ENCODE measurements at places on chromosomes 5 and 9. TPM values are rescaled to one million over a fixed set of nuclear protein-coding genes. Genes with fewer than 3 reads are reported as not detected.

The CDC20B gene
- not detected for total RNA-seq

The GHR gene
- total RNA-seq: 127 TPM

The RAD23B gene
- 70.3 TPM for total RNA-seq

The PCDHB16 gene
- 4.0 TPM for total RNA-seq

The TGFBI gene
- total RNA-seq: 338 TPM

The FOXD4L6 gene
- total RNA-seq: not detected

The FKBP15 gene
- 20.5 TPM for total RNA-seq

The MLANA gene
- total RNA-seq: not detected

The SNCAIP gene
- total RNA-seq: 16.5 TPM

The GLDC gene
- 1.7 TPM for total RNA-seq

The SHROOM1 gene
- total RNA-seq: 8.1 TPM

The KLF4 gene
- 264 TPM for total RNA-seq

GRCh38 chr5:153714798-153715197, 224.3 kb downstream of the GRIA1 start:
- no peak for DNase-seq

- DNase-seq: no peak
These were observed 730.4 kb upstream of the MEF2C start for GRCh38 chr5:89613222-89613956.

GRCh38 chr5:82562696-82563240, 284.6 kb upstream of the RPS23 start:
- DNase-seq: no peak

DNA sequence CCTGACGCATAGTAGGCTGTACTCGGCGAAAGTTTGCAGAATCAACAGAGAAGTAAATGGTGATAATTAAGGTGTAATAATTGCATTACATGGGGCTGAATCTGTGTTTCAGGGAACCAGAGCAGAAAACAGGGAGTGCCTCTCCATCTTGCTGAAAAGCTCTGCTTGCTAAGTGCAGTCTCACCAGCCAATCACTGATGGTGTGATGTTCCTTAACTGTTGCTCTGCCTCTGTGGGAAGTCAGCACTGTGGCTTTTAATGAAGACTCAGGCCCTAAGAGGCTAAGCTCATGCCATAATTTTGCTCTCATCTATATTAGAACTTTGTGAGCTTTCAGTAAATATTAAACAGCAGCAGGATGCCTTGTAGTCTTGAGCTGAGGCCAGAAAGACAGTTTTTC, 4.5 kb downstream of the PHF24 start:
- no peak for DNase-seq

GRCh38 chr5:106601620-106602019, 1069.1 kb downstream of the EFNA5 start:
- DNase-seq: no peak

- no peak for DNase-seq
These were observed 15.7 kb downstream of the TMEM8B start for GRCh38 chr9:35844628-35845270.

- no peak for DNase-seq
These were observed 24.1 kb upstream of the CDH9 start for GRCh38 chr5:27062451-27062850.

GRCh38 chr9:3756071-3756470, 230.3 kb upstream of the RFX3 start:
- DNase-seq: no peak

GRCh38 chr5:151730381-151730780, 28.1 kb downstream of the ATOX1 start:
- no peak for DNase-seq

DNA sequence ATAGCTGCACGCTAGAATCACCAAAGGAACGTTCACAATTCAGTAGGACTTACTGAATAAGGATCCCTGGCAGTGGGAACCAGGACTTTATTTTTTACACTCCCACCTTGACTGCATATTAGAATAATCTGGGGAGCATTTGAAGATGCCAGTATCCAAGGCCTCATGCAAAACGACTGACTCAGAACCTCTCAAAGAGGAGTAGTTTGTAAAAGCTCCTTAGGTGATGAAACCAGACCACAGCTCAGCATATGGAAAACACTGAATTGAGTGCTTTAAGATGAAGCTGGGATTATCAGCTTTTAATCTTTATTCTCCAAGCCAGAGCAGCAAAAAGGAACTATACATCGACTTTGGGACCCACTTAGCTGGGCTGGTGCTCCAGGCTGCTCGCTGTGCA, 288.3 kb downstream of the MLLT3 start:
- no peak for DNase-seq

DNA sequence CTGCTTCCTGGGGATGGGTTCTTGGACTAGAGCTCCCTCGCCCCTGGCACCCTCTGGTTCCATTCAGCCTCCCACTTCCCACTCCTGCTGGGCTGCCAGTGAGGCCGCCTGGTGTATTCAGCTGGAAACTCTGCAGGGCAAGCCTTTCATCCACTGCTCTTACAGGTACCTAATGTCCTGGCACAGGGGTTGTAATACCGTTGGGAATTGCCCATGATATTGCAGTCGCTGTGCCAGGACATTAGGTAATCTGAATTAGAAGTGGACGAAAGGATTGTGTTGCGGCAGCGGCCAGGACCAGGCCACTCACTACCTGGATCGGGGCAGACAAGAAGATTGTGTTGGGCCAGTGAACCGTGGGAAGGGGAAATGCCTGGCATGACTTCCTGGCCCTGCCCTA, 13.1 kb downstream of the TMOD1 start:
- no peak for DNase-seq

DNA sequence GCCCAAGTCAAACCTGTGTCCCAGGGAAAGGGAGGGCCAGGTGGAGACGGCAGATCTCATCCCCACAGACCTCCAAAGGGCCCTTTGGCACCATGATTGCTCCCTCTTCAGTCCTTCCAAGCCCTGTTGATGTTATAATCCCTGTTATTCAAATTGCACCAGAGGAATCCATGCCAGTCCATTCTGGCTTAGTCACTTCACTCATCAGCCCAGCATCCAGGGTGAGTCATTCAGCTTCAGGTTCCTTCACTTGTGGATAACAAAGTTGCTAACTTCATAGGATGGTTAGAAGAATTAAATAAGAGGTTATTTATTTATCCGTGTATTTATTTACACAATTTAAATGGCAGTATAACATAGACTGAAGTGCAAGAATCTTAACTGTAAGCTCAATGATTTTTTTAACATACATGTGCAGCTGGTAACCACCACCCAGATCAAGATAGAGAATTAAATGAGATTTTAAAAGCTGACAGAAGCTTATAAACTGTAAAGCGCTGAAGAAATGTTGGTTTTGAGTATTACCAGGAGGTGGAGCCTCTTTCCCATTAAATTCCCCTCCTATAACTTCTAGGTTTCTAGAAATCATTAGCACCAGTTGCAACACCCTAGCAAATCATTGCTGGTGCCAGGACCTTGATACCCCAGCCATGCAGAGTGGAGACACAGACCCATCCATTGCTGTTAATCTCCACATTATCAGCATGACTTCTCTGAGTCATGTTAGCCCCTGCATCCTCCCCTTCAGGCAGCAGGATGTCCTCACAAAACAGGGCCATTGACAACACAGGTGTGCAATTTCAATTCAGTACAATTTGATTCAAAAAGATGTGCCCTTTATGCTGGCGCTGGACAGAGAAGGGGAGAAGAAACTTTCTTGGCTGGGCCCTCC, 77.4 kb downstream of the SEC61B start:
- no peak for DNase-seq

DNA sequence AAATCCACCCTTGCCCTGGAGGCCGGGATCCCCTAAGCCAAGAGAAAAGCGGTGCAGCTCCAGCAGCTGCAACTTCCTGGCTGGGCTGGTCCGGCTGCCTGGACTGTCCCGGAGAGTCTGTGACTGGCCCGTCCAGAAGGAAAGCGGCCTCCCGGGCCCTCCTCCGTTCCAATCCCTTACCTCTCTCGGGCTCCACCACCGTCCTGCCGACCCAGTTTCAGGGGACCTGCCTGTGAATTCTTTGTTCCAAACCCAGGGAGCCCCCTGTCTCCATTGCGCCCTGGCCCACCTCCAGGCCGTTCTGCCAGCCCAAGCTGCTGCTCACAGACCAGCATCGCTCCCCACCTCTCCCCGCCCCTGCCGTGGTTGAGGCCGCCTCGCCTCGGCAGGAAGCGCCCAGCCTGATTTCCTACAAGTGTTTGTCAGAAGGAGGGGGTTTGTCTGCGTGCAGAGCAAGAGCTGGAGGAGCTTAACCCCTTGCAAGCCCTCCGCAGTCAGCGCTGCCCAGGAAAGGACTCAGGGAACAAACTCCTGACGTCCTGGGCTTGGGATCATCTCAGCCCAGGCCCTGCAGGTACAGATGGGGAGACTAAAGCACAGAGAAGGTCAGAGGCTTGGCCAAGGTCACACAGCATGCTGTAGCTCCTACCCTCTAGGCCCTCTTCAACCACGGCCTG, at the start of gene AKNA:
AKNA (minus strand) TSS at position 303 of the 677 bp plus-strand sequence. CDS start 6,649 bp downstream, outside the sequence.
- DNase-seq: no peak

GRCh38 chr5:175706499-175706898, 48.6 kb downstream of the HRH2 start:
- DNase-seq: no peak

DNA sequence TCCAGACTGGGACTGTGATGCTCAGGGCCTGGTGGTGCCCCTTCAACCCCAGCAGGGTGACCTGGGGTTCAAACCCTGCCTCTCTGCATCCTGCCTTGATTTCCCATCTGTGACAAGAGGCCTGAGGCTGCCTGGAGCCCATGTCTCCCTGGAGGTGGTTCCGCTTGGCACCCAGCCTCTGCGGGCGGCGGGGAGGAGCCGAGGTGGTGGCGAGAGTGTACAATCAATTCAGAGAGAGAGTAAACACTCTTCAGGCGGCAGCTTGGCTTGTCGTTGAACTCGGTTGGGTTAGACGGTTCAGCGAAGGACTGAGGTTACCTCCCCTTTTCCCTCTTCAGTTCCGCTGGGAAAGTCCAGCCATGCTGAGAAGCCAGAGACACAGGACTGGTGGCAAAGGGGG, 39.3 kb downstream of the NTNG2 start:
- DNase-seq: no peak

DNA sequence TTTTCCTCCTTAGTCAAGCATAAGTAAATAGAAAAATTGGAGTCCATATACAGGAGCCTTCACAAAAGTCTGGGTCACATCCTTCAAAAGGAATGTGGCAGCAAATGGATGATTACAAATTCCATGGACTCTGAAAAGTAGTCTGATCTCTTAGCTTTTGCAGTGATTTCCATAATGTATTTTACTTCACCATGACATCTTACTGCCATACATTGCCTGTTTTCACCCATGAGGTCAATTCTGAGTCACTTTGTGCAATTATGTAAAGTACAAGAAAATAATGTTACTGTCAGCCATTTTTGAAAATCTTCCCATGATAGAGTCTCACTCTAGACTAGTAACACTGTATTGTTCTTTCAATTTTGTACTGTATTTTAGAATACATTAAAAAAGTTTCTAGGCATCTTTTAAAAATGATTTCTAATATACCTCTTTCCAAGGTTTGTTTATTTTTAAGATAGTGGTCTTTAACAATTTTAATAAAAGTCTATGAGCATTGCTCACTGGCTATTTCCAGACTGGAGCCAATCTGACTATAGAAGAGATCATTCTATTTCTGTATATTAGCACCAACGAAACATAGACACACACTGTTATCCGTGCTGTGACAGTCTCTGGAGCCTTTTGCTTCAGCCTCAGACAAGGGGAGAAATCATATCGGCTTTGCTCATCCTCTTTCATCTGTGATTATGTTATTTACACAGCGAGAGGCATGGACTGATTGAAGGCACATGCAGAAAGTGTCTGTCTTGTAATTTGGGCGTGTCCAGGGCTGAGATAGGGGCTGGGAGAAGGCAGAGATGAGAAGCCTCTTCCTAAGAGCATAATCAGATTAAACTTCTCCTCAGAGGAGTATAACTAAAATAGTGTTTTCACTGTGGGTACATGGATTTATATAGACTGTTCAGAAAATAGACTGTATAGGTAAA, 22.9 kb upstream of the ACTBL2 start:
- DNase-seq: no peak

DNA sequence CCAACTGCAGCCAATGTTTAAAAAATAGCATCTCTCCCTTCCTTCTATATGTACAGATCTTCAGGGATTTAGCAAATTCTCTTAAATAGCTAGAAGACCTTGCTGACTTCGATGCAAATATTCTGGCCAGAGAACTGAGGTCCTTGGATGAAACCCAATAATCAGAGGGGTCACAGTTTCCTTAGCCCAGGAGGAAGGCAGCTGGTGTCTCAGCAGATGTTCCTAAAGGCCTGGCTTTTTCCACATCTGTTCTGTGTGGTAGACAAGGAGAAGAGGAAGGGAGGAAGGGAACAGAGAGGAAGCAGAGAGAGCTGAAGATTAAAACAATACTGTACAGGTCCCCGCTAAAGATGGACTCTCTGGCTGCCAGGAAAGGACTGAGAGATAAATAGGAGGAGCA, 33.1 kb downstream of the BOD1 start:
- DNase-seq: no peak

DNA sequence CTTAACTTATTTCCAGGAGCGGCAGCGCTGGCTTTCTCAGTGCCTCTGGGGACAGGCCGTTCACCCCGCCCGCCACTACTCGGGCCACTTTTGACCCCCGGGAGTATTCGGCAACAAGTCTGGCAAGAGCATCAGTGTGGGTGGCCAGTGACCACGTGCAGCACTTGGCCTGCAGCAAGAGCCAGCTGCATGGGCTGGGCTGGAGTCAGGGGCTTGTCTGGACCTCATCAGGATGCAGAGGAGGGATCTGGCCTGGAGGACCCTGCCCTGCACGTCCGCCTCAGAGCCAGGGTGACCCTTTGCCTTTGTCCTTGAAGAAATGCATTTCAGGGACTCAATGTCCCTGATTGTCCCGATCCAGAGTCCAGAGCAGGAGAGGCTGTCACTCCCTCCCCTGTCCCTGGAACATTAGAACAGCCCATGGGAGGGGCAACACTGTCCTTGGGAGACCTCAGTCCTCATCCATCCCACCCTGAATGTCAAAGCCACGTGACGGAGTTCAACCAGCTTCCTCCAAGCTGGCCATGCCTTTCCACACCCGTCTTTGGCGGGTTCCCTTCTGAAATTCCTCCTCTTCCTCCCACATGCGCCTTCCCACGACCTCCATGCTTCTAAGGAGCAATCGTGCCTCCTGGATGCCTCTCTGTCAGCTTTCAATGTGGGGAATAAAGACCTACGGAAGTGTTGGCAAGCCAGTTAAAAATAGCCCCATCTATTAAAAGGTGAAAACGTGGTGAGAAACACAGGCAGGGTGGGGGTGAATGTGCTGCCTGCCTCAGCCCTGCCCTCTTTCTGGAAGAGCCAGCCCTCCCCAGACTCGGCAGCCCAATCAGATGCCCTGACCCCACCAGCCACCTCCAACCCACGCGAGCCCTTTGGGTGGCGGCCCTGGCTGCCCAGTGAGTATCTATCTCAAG, 99.0 kb downstream of the OLFM1 start:
- DNase-seq: no peak

DNA sequence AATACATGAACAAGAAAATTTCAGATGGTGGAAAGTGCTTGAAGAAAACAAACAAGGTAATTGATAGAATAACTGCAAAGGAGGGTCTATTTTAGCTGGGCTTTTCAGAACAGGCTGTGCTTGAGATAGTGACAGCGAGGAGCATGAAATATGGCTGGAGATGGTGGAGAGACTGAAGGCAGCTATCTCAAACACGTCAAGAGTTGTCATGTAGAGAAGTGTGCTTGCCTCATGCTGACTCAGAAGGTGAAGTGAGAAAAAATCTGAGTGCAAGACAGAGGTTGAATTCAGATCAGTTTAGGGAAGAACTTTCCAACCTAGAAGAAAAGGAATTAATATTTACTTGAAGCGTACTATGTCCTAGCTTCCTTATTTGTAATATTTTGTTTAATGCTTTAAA, 115.5 kb upstream of the RANBP3L start:
- DNase-seq: no peak

All from omental fat pad (tissue), 4 donors.